Amniotic epithelial cell (primary cell): ENCODE measurements at places on chromosomes 1 and 21.
A peak's percentile ranks its signal among the peaks of the same experiment; 100 is the strongest.

DNA sequence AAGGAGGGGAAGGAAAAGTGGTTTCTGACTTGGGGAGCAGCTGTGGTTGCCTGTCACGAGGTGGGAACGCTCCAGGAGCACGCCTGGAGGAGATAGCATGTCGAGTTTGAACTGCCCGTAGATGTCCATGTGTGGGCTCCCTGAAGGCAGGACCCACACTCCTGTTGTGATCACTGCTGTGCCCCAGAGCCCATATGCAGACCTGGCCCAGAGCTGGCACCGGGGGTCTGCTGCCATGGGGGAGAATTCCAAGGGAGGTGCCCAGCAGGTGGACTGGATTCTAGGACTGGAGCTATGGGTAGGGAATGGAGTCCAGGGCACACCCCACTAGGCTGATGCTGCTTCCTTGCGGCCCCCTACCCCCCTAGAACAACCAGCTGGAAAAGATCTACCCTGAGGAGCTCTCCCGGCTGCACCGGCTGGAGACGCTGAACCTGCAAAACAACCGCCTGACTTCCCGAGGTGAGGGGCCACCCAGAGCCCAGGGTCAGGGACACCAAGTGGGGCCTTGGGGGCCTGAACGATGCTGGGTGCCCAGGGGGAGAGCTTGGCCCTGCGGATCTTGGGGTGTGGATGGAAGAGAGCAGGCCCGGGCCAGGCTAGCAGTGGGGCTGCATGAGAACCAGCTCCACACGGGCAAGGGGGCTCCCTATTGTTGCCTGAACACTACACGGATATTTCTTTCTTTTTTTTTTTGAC lies 9.3 kb downstream of the PODN start:
- DNase-seq: no peak

GRCh38 chr21:37424396-37424795 lies 57.8 kb downstream of the DYRK1A start:
- DNase-seq: peak; percentile 46

GRCh38 chr1:219279017-219279770 lies 105.5 kb downstream of the LYPLAL1 start:
- peak; percentile 84 for DNase-seq

- DNase-seq: peak; percentile 34
These were observed 1.8 kb downstream of the LPGAT1 start for GRCh38 chr1:211828584-211829342.

DNA sequence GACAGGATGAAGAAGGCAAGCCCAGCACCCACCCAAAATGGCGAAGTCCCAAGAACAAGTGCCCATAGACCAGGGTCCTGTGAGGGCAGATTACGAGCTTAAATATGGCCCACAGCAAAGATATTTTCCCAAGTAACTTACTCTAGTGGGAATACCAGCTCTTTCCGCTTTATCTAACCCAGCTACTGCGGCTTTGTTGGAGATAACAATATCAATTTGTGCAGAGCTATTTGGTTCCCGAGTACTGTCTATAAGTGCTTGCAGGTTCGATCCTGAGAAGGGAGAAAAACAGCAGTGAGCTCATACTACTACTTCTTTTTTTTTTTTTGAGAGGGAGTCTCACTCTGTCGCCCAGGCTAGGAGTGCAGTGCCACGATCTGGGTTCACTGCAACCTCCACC lies 14.3 kb upstream of the DNAJC28 start:
- no peak for DNase-seq

GRCh38 chr1:8903908-8904650 lies 25.6 kb upstream of the ENO1 start:
- DNase-seq: peak; percentile 98

DNA sequence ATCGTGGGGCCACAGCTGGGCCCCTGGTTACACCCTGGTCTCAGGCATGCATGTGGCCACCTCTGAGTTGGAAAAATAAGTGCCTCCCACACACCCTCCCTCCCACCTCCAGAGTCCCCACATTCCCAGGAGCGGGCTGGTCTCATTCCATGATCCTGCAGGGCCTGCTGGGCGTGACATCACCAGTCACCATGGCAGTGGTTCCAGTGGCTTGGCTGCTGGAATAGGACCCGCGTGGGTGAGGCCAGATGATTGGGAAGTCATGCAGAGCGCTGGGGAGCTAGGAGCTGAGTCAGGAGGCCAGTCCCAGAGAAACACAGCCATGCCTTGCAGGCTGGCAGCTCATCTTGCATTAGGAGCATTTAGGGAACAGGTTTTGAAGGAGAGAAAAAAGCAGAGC lies 125.4 kb upstream of the TMEM51 start:
- DNase-seq: peak; percentile 21

DNA sequence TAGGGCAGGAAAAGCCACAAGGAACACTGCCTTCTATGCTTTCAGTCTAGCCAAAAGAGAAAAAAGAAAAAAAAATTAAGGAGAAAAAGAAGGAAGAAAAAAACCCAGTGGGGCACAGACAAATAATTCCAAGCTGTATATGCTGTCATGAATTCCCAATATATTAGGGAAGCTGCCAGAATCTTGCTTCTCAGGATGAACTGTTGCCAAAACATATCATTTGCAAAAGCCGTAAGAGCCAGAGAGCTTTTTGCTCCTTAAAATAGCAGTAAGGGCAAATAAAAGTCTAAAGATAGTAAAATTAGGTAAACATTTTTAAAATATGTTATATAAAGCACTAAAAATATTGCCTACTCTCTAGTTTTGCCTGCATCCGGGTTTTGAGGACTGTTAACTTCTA lies 52.1 kb downstream of the PGM1 start:
- no peak for DNase-seq

DNA sequence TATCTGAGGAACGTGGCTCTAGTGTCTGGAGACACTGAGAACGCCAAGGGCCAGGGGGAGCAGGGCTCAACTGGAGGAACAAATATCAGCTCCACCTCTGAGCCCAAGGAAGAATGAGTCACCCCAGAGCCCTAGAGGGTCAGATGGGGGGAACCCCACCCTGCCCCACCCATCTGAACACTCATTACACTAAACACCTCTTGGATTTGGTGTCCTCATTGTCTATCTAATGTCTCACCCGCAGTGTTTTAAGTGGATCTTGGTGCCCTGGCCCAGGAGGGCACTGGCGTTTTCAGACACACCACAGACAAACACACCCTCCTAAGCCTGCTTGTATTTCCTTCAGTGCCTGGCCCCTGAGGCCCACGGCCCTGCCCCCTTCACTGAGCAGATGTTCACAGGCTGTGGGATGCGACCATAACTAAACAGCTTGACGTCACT lies 2.2 kb upstream of the FALEC start:
- DNase-seq: peak; percentile 22

GRCh38 chr1:90348934-90349333 lies 354.0 kb downstream of the ZNF326 start:
- DNase-seq: no peak

GRCh38 chr1:16621300-16621658 lies 7.9 kb upstream of the NBPF1 start:
- no peak for DNase-seq

GRCh38 chr1:154157520-154158306 lies 2.8 kb upstream of the NUP210L start:
- peak; percentile 93 for DNase-seq

DNA sequence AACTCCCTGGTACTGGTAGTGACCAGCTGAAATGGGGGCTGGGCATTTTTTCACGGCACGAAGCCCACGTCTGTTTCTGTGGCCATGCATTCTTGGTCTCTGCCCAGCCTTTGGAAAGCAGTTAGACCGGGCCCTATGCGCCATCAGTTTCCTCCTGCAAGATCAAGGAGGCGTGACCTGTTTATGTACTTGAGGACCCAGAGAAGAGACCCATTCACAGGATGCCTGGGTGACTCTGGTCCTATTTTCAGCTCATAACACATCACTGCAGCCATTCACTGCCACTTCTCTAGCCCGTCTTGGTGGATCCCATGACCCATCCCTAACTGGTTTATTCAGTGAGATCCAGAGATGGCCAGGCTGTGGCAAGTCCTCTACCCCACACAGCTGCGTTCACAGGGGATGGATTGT lies 70.4 kb downstream of the SPSB1 start:
- DNase-seq: no peak

GRCh38 chr21:36803816-36804439 lies 105.0 kb downstream of the SIM2 start:
- DNase-seq: no peak

DNA sequence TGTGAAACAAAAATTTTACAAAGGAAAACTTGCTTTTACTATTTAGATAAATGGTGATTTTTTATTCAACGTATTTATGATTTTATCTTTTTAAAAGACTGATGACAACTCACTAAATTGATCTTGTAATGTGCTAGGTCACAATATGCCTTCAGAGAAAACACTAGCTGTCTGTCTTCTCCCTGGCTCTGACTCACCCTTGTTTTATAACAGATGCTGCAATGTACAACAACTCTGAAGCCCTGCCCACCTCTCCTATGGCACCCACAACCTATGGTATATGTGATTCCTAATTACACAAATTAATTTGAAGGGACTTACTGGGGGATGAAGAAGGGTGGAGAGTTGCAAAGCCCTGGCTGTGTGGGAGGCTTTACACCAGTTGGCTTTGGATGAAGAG lies 24.7 kb upstream of the HSD17B7 start:
- no peak for DNase-seq

GRCh38 chr1:67675800-67676199 lies 9.2 kb upstream of the GADD45A start:
- DNase-seq: no peak

GRCh38 chr1:198496216-198497143 lies 44.0 kb downstream of the ATP6V1G3 start:
- DNase-seq: peak; percentile 75

DNA sequence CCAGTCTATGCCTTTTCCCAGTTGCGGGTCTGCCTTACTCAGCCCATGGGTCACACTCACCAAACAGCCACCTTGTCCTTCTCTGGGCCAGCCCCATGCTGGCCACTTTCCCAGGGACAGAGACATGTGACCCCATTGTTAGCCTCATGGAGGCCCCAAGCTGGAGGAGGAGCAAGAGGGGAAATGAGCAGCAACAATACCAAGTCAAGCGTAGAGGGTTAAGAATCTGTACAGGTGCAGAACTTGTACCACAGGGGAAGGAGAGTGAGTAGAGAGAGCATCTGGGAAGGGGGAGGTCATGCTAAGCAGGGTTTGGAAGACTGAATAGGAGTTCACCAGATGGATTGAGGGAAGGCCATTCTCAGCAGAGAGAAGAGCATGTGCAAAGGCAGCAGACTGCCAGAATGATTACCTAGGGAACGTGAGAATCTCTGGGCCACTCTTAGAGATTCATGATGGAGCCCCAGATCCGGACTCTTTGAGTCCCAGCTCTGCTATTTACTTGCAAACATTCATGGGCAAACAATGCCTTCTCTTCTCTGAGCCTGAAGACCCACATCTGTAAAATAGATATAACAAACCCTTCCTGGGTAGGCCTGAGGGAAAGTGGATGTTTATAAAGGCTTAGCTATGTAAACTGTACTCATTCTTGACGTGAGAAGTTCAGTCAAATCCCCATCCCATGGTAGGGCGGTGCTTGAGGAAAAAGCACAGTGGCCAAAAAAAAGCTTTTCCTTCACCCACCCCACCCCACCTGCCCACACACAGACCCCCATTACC lies 2.8 kb upstream of the SLC2A1 start:
- no peak for DNase-seq

GRCh38 chr1:44348061-44348485 lies 7.0 kb downstream of the ERI3 start:
- no peak for DNase-seq

- DNase-seq: peak; percentile 87
These were observed 188.1 kb downstream of the TGFBR3 start for GRCh38 chr1:91697861-91698260.

GRCh38 chr1:98048244-98048643 lies 127.4 kb upstream of the DPYD start:
- DNase-seq: peak; percentile 92

DNA sequence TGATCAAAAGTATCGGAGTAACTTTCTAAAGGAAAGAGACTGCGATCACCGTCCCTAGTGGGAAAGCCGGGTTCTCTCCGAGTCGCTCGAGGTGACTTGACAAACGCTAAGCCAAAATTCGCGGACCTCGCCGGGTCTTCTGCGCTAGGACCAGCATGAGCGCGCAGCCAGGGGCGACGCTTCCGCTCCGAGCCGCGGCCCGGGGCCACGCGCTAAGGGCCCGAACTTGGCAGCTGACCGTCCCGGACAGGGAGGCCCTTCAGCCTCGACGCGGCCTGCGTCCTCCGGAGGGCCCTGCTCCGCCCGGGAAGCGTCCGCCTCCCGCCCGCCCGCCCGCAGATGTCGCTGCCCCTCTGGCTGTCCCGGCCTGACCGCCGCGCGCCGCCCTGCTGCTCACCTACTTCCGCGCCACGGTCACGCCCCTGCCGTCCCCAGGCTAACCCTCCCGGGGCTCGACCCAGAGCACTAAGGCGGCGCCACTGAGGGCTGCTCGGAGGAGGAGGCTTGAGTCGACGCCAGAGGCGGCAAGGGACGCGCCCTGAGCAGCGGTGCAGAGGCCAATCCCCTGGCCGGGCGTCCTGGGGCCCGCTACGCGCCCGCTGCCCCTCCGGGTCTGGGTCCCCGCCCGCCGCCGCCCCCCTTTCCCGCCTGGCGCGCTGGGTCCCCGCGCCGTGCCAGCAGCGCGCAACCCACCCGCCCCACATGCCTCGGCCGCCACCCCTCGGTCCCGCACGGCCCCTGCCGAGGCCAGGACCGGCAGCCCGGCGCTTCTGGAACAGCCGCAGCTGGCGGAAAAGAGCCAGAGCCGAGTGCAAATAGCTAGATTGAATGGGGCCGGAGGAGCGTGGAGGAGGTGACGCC lies 896 bp upstream of the DUSP10 start:
- DNase-seq: peak; percentile 56

DNA sequence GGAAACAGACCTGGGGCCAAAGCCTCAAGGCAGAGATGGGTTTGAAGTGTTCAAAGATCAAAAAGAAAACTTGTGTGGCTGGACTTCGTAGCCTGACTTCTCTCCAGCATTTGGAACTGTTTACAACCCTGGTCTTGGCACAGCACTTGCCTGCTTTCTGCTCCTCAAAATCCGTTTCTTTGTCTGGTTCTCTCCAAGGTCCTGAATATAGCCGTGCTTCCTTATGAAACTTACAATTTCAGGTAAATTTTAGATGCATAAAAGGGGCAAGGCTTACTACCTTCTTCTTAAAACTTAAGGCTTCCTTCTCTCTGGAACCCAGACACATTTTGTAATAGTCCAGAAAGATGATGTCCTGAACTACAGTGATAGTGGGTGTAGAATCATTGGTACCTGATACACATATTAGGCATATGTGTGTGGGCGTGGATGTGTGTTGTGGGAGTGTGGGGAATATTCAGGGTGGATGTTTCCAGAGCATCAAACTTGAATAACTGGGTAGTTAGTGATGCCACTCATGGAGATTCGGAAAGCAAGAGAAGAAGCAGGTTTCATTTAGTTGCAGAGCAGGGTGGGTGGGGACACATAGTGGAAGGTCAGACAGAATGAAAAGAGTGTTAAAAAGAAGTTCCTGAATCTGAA lies 26.4 kb upstream of the FAM78B start:
- no peak for DNase-seq

DNA sequence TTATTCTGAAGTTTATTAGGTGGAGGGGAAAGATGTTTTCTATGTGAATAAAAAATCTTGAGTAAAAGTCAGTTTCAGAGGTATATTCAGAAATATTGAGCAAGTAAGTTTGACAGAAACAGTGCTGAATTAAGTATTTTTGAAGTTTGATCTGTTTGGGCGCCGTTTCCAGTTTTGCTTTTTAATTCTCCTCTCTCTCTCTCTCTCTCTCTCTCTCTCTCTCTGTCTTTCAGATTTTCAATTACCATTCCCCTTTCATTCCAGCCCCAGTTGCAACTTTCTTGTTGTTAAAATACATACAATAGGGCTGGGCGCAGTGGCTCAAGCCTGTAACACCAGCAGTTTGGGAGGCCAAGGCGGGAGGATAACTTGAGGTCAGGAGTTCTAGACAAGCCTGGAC lies 24.0 kb downstream of the ADGRL2 start:
- no peak for DNase-seq
